HS-5 (cell line): ENCODE measurements at places on chromosomes 6 and 20.

DNA sequence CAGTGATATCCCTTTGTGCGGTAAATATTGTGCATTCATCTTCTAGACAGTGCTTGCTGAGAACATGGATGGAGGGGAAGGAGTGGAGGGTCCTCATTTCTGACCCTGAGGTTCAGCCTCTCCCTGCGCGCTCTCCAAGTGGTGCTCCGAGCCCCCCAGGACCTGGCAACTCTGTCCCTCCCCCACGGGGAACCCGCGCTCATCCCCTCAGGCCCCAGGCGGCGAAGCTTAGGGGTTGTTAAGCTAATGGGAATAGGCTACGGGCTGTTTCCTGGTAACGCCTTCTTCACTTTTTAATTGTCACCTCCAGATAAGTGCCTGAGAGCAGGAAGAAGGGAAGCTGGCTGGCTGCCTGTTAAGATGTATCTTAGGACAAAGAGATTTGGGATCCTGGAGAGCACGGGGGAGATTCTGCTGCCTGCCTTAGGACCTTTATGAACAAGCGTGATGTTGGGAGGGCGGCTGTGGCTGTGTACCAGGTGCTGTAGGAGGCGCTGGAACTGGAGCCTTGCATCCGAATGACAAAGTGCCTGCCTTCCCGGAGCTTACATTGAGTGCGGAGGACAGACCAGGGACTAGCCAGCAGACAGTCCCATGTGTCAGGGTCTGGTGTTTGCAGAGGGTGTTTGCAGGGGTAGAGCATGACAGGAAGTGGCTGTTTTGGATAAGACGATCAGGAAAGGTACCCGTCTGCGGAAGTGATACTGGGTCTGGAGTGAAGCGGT, 11.7 kb downstream of the TSHZ2 start:
- DNase-seq, result no peak

DNA sequence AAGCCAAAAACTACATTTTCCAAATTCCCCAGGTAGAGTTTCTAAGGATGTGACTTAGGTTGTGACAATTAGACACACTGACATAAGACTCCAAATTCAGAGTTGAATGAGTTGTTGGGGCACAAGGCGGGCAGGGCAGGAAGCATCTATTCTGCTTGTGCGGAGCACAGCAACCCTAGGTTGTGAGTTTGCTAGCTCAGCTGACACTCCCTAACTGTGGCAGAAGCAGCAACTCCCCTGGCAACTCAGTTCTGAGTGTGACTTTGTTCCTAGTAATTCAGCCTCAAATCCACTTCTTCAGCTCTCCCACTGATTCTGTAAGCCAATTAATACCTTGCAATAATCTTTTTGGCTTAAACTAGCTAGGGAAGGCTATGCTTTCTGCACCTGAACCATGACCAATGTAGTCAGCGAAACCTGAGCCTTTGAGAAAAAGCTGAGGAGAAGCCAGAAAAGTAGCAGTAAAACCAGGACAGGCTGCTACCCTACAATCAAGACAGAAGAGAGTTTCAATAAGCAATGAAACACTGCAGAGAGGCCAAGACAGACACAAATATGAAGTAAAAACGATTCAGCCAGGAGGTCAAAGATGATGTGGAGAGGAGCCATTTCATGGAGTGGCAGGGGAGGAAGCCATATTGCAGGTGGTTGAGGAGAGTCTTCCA, 30.0 kb upstream of the PAQR8 start:
- no peak for DNase-seq

GRCh38 chr6:71408787-71409723, 120.4 kb downstream of the OGFRL1 start:
- no peak for DNase-seq

DNA sequence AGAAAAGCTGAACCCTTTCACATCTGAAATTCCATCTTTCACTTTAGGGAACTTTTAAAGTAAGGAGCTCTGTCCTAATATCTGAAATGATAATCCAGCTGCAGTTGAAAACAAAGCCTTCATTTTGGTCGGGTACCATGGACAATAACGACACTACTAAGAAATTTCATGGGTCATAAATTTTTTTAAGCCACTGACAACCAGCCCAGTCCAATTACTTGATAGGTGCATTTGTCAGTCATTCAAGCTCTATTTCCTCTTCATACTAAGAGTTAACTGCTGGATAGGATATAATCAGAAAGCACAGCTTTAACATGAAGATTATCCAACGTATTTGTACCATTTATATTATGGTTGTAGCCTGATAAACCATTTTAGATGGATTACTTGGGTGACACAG, 52.5 kb downstream of the MMUT start:
- DNase-seq, result no peak

DNA sequence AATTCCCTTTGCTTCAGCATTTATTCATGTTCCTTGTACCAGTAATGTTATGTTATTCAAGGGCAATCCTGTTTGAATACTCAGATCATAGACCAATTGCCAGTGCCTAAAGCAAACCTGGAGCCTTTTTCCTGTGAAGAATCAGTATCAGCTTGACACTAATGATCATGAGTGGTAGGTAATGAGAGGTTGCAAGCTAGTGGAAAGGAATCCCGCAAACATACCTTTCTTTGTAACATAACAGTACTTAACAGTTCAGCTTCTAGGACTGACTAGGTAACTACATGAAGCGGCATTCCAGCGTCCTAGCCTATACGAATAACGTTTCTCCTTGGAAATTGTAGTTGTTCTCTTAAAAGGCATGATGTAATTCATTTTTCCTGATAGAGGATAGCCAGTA, 253.7 kb downstream of the TMEM242 start:
- DNase-seq, result no peak

- DNase-seq, result no peak
Measured at GRCh38 chr20:4919047-4919704, 82.1 kb downstream of the SLC23A2 start.

DNA sequence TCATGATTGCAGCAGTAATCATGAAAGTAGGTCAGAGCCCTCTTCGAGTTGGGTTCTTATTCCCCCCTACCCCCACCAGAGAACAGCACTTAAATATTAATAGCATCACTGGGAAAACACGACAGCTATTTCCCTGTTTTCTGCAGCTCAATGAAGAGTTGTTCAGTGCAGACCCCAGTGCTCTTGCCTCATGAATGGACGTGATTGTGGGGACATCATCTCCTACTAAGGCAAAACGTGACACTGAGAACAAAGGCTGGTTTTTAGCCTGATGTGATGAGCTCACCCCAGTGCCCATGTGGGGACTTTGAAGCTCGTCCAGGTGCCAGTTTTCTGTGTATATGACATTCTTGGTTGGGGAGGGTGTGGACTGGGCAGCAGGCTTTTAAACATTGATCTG, 105.9 kb downstream of the SLC35F1 start:
- no peak for DNase-seq

- no peak for DNase-seq
Measured at GRCh38 chr6:32391505-32391904, 15.5 kb downstream of the BTNL2 start.

DNA sequence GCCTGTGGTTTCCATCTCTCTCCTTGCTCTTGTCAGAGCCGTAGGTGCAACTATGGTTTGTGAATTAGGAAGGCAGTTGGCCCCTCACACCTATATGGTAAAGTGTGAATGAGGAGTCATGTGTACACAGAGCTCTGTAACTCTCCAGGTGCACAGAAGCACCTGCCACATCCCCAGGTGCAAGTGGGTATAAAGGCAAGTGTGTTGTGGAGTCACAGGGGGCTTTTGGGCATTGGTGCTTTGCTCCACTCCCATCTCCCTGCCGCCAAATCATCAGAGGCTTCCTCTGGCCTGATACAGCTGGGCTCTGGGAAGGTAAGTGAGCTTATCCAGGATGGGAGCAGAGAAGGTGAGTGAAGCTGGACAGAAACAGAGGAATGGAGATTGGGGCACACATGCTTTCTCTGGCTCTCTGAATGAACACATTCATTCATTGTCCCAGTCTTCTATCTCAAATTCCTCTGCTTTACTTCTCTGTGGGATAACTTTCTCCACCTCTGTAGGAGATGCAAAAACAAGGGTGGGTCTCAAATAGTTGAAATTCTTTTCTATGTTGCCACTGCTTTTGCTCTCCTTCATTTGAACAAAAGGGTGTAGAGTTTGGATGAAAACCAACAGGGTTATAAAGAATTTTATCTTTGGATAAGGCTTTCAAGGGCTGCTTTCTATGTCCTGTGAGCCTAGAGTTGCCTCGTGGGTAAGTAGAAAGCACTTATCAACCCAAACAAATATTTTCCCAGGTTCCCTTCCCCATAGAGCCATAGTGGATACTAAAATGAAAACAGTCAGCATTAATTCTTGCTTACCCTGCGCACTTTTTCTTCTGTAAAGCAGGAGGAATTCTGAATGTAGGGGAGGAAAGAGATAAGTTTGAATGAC, 45.0 kb upstream of the RIPOR2 start:
- no peak for DNase-seq

- DNase-seq, result no peak
Measured at GRCh38 chr6:101125380-101125971, 244.3 kb upstream of the ASCC3 start.

- DNase-seq, result no peak
Measured at GRCh38 chr6:151614630-151615029, 120.8 kb downstream of the CCDC170 start.

DNA sequence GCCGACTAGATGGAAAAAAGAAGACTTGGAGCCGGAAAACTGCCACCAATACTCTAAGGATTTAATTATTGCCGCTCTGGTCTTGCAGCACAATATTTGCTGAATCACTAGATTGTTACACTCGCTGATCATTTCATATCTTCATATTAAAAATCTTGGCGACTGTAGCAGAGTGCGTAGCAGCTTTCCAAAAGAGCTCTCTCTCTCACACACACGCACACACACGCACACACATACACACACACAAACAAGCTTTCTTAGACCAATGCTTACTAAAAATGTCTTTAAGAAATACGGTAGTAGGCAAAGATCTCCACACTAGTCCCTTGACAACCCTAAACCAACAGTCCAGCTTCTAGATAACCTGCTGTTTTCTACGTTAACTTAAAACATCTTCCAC, 7.7 kb downstream of the GRIK2 start:
- DNase-seq, result no peak

GRCh38 chr6:33418690-33419291, 884 bp upstream of the CUTA start:
- DNase-seq, result no peak

- no peak for DNase-seq
Measured at GRCh38 chr6:106300020-106300780, 25.4 kb downstream of the ATG5 start.

- DNase-seq, result no peak
Measured at GRCh38 chr6:40988634-40989033, 50.4 kb downstream of the UNC5CL start.

DNA sequence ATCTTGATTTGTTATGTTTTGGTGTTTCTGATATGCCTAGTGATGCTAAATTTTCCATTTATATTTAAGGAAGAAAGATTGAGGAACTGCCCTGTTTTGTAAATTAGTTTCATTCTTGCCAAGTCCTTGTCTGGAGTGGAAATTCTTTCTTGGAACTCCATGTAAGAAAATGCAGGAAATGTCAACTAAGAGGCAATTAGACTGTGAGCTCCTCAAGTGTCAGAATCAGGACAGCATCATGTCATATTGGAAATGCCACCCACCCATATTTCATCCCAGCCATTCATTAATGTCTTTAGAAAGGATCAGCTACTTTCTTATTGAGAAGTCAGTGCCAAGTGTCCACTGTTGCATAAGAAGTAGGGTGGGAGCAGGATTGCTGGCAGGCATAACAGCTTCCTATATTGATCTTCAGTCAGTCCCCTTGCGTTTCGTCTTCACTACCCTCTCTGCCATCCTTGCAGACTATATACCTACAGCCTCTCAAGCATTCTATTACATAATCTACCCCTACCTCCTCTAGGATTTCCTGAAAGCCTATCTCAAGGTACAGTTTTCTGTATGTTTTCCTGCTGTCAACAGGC, 42.4 kb downstream of the HAO1 start:
- no peak for DNase-seq

DNA sequence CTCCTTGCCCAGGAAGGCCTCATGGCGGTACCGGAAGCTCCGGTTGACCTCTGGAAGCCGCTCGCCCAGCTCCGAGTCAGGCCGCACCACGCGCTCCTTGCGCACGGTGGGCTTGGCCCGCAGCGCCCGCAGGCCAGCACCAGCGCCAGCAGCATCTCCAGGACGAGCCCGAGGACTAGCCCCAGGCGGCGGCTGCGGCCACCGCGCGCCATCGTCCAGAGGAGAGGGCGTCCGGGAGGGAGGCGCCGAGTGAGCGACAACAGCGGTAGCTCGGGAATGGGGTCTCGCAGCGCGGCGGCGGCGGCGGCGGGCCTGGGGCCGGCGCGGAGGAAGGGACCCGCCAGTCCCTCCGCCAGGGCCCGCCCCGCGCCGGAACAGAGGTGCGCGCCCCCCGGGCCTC, 27.6 kb upstream of the CGA start:
- DNase-seq, result no peak

- no peak for DNase-seq
Measured at GRCh38 chr6:113457198-113457597, 399.9 kb upstream of the MARCKS start.

DNA sequence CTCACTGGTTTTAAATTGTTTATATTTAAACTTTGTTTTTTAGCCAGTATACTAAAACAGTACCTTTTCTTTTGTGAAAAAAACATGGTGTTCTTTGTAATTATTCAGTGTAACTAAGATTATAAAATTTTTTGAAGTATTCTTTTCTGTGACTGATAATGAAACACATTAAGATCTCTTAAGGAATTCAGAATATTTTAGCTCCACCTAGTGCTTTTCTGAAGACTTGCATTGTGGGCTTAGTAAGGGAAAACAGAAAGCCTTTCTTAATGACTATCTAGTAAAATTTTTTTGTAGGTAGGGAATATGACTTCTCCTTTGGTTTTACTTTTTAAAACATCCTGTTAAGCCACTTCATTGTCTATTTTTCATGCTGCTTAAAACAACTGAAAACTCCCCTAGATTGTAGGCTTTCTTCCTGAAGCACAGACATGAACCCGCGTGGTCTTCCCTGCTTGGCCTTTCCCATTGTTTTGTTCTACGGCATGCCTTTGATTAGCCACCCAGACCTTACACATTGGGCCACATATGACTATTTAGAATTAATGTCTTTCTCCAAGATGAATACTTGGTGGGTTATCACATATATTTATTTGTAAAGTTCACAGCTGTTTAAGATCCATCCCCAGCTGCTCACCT, 72.1 kb downstream of the AFDN start:
- no peak for DNase-seq

- DNase-seq, result no peak
Measured at GRCh38 chr6:24549158-24549557, 54.4 kb downstream of the ALDH5A1 start.

DNA sequence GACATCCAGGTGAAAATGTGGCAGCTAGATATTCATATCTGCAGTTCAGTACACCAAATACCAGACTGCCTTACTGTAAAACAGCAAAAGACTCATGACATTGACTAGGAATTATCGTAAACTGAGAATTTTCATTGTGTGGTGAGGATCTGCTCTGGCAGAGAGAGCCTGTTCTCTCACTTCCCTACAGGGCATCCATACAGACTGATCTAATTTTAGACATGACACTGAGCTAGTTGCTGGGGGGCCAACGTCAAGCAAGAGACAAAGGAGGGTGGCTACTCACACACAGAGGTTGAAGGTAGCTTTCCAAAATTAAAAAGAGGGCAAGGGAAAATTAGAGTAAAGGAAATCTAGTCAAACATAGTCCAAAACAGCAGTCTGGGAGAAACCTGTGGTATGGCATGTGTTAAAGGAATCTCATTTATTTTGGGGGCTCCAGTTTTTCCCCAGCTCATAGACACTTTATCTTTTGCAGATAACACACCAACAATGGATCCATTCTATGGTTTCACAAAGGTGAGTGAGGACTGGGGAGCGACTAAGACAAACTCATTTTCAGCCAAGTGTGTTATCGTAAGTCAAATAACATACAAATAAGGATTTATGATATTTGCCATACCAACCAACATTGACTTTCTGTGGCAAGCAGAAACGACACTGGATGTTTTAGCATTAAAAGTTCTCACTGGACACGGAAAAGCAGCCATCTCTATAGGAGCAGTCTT, 36.6 kb upstream of the NHSL1 start:
- no peak for DNase-seq
